Thoracic aorta (tissue), 2 donors: ENCODE measurements at places on chromosomes 2 and 18. TPM values are rescaled to one million over a fixed set of nuclear protein-coding genes. Genes with fewer than 3 reads are reported as not detected.

The UCN gene
- 1.8 TPM for total RNA-seq

The LYG2 gene
- total RNA-seq = not detected

The CHN1 gene
- total RNA-seq = 30.7 TPM

The IHH gene
- not detected for total RNA-seq

The CEP68 gene
- total RNA-seq = 31.3 TPM

The GAREM1 gene
- 12.0 TPM for total RNA-seq

The ERICH2 gene
- not detected for total RNA-seq

The FSHR gene
- not detected for total RNA-seq

The HOXD11 gene
- total RNA-seq = not detected

The CCDC74B gene
- 12.4 TPM for total RNA-seq

The SPR gene
- 26.1 TPM for total RNA-seq

The CRYBA2 gene
- not detected for total RNA-seq

The LYPD6 gene
- total RNA-seq = 0.28 TPM

The TMEM178A gene
- total RNA-seq = 5.4 TPM

The ARMC9 gene
- 68.5 TPM for total RNA-seq

The GCG gene
- not detected for total RNA-seq

The TCF7L1 gene
- total RNA-seq = 8.8 TPM

The POTEJ gene
- total RNA-seq = not detected

The SERPINB12 gene
- not detected for total RNA-seq

The PAIP2B gene
- 4.7 TPM for total RNA-seq

The ALPP gene
- not detected for total RNA-seq

The CAPN13 gene
- total RNA-seq = 1.1 TPM

The SLC9A4 gene
- total RNA-seq = not detected

The SH3RF3 gene
- 61.7 TPM for total RNA-seq

The OR6B2 gene
- total RNA-seq = not detected

The CD28 gene
- total RNA-seq = 4.3 TPM

The CHRNG gene
- not detected for total RNA-seq

The TMEM17 gene
- 0.42 TPM for total RNA-seq

The ST8SIA3 gene
- not detected for total RNA-seq

The CXCR4 gene
- total RNA-seq = 42.2 TPM

The GALNT3 gene
- total RNA-seq = 3.5 TPM

The TMEM163 gene
- 0.14 TPM for total RNA-seq
